Stimulated activated CD4-positive, alpha-beta T cell treated with anti-CD3 and anti-CD28 coated beads, Interleukin-2, amount 100 ng/mL, for 24 hours (primary cell): ENCODE measurements at places on chromosomes 12 and 14.

DNA sequence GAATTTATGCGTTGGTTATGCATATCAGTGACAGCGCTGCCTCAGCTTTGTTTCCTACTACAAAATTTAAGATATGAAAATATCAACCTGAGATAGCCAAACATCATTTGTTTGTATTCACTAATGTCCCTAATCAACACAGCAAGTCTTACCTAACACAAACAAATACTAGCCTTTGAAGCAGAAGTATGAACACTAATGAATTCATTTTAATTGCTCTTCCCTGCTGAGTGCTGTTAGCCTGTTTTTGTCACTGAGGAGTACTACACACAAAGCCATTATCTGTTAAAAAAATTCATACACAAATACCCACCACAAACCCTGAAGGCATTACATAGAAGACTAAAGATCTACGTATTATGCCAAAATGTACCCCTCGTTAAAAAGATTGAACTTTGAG is 150.8 kb downstream of the HELB start:
- no peak for DNase-seq

- no peak for DNase-seq
Measured at GRCh38 chr14:72588521-72588920, 305.4 kb downstream of the DPF3 start.

DNA sequence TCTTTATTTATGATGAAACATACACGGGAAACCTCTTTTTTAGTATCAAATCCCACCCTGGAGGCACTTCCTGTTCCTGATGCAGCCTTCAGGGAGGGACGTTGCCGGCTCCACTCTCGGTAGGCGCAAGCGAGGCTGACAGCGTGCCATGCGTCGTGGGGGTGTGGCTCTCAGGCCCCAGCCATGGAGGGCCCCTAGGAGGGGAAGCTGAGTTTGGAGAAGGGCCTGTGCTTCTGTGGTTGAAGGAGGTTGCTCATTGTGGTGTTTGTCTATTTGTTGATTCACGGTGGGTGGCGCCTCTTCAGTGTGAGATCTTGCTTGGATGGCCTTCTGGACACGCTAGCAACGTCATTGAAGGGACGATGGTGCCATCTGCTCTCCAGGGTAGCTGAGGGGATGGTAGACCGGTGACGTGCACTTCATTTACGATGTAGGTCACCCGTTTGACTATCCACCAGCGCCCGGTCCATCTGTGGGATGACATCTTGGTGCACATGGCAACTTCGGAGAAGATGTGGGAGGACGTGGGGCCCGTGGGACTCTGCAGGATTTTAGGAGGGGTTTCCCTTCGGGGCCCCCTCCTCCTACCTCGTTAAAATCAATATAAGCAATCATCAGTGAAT is 126.3 kb upstream of the RTL1 start:
- DNase-seq, result no peak

DNA sequence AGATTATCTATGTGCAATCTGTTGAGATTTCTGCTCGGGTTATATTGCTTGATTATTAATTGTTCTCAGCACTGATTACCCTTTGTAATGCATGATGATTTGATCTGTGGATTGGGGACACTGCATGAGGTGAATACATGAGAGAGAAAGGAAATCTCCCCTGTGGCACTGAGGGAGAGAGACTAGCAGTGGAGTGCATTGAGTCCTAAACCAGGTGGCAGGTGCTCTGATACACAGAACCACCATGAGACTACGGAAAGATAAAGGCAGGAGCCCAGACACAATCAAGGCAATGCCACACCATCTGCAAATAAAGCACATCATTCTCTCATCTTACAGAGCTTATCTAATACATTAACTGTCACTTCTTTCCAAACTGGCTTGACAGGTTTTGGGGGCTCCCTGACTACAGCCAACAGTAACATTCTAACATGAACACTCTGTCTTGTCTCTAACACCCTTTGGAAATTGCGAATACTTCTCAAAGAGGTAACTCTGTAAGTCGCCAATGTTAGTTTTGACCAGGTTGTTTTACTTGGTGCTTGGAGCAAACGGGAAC is 37.6 kb upstream of the TSPAN8 start:
- no peak for DNase-seq

GRCh38 chr12:88691811-88692210 is 111.5 kb upstream of the KITLG start:
- no peak for DNase-seq

- DNase-seq, result no peak
Measured at GRCh38 chr14:99663386-99664057, 18.6 kb downstream of the HHIPL1 start.

- DNase-seq, result no peak
Measured at GRCh38 chr12:11697670-11698387, 48.4 kb downstream of the ETV6 start.

- DNase-seq, result no peak
Measured at GRCh38 chr14:38605193-38606114, 349.6 kb upstream of the CLEC14A start.

- no peak for DNase-seq
Measured at GRCh38 chr12:62379026-62379722, 87.5 kb upstream of the MON2 start.
